Muscle of back (tissue), 13 donors: ENCODE measurements at places on chromosomes 4 and X. TPM values are rescaled to one million over a fixed set of nuclear protein-coding genes. Genes with fewer than 3 reads are reported as not detected.

Gene PABPC1L2B
- polyA plus RNA-seq: not detected

Gene TTC29
- polyA plus RNA-seq: 0.13 TPM

Gene CDS1
- polyA plus RNA-seq: 0.25 TPM

Gene CTPS2
- polyA plus RNA-seq: 16.1 TPM

Gene PGK1
- polyA plus RNA-seq: 326 TPM

Gene TEX13C
- not detected for polyA plus RNA-seq

Gene ARX
- 5.7 TPM for polyA plus RNA-seq

Gene SLC6A14
- polyA plus RNA-seq: not detected

Gene ASMT
- polyA plus RNA-seq: not detected
